ENCODE measurements at places on chromosomes 12 and 14.

DNA sequence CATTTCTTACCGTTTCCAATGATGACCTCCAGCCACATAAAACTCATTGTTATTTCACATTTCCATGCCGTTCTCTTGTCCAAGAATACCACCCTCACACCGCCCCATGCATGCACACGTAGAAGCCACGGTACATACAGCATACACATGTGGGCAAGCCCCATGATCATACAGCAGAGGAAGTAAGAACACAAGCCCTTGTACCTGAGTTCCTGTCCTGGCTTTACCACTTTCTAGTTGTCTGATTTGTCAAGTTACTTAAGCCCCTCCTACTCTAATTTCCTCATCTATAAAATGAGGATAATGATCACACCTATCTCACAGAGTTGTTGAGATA lies 59.9 kb downstream of the DUSP16 start:
- H3K27me3 ChIP-seq = no peaks in the 10 kb centered on the region
- H3K36me3 ChIP-seq = no peaks in the 10 kb centered on the region
- H3K4me1 ChIP-seq = peaks cover 53% of the 10 kb centered on the region
- H3K4me3 ChIP-seq = no peak overlapping the region

- DNase-seq = no peak
- no peak overlapping the region for H3K4me3 ChIP-seq
- peaks cover 12% of the 10 kb centered on the region for H3K4me1 ChIP-seq
- no peaks in the 10 kb centered on the region for H3K36me3 ChIP-seq
- H3K27ac ChIP-seq = no peak overlapping the region
Observed at GRCh38 chr14:61255968-61256367, 25.2 kb downstream of the TMEM30B start.

DNA sequence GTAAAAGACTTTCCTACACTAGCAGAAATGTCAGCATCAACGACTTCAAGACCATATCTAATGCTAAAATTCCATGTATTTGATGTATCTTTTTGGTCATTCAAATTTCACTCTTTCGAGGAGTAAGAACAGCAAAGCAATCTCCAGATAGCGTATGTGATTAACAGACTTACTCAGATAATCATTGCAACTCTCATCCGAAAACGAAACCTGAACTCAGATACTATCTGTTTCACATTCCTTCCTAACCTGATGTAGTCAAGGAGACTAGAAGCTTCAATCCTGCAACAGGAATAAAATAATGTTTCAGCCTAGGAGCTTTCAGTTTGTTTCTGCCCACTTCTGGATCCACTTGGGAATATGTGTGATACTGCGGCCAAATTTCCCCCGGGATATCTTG lies 286.3 kb downstream of the NUAK1 start:
- no peaks in the 10 kb centered on the region for H3K27me3 ChIP-seq
- DNase-seq = no peak
- no peak overlapping the region for H3K27ac ChIP-seq
- no peak overlapping the region for H3K4me3 ChIP-seq
- H3K36me3 ChIP-seq = no peaks in the 10 kb centered on the region

DNA sequence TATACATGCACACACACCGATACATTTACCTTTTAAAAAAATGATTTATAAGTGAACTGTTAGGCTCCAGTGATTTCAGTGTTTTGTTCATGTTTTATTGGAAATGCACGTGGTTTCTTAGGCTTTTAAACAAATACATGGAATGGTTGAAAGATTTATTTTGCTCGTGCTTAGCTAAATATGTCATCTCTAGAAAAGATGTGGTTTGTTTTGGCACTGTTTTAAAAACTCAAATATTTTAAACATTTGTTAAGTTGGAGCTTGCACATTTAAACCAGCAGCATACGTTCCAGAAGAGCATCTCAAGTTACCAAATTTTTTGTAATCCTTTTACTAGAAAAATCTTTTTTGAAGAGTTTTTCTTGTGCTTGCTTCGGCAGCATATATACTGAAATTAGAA lies 44.5 kb downstream of the FOXA1 start:
- no peaks in the 10 kb centered on the region for H3K27me3 ChIP-seq
- H3K36me3 ChIP-seq = no peaks in the 10 kb centered on the region
- no peak for DNase-seq
- no peak overlapping the region for H3K27ac ChIP-seq

DNA sequence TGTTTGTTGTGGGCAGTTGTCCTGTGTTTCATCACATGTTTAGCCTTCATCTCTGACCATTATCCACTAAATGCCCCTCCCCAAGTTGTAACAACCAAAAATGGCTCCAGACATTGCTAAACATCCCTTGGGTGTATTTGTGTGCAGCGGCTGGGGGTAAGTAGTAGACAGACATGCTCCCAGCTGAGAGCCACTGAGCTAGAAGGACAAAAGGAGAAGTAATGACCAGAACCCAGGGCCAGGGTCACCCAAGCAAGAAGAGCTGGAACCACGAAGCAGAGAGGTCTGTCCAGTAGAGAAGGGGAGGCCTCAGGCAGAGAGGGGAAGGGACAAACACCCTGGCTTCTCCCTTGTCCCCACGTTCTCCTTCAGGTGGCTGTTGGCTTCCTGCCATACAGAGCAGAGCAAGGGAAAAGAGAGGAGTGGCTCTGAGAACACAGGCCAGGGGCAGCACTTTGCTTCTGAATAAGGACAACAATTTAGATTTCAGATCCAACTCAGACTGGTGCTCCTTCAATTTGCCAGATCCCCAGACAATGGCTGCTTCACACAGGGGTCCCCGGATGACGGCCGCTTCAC lies 55.2 kb downstream of the NDUFA12 start:
- no peaks in the 10 kb centered on the region for H3K4me1 ChIP-seq
- no peak for DNase-seq
- H3K27me3 ChIP-seq = no peaks in the 10 kb centered on the region
- H3K4me3 ChIP-seq = no peak overlapping the region

DNA sequence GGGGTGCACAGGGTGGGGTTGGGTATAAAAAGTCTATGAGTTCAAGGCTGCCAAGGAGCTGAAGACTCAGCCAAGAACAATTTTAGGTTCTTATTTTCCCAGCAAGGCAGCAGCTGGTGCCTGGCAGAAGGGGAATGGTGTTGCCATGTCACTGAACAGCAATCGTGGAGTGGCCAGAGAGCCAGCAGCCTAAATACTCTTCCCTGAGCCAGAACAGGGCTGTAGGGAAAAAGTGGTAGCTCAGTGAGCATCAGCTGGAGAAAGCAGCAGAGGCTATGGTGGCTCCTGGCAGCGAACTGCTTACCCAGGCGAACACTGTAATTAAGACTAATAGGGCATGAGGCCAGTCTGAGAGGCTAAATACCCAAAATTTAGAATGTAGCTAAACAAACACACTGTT lies 334.9 kb downstream of the RMST start:
- DNase-seq = no peak
- no peak overlapping the region for H3K4me3 ChIP-seq
- H3K27me3 ChIP-seq = no peaks in the 10 kb centered on the region
- H3K4me1 ChIP-seq = peaks cover 9% of the 10 kb centered on the region
- no peaks in the 10 kb centered on the region for H3K36me3 ChIP-seq

DNA sequence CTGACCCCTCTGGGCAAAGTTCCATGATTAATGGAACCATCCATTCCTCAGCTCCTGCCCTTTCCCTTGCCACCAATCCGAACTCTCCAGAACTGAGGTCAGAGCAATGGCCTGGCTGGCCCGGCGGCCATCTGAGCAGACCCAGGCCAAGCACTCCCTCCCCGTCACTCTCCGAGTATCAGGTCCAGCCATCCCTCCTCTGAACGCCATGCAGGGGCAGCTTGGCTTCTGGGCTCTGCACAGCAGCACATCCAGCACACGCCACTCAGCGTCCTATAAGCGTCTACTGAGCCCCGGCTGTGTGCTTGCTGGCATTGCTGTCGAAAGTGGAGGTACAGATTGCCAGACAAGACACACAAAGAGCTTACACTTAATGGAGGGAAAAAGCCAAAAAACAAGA lies 34.3 kb upstream of the VWF start:
- H3K27ac ChIP-seq = no peak overlapping the region
- no peaks in the 10 kb centered on the region for H3K36me3 ChIP-seq
- DNase-seq = no peak

GRCh38 chr14:77031759-77032490 lies 3.4 kb upstream of the IRF2BPL start:
- no peak for DNase-seq
- peaks cover 54% of the 10 kb centered on the region for H3K4me1 ChIP-seq
- peak overlapping the region; percentile 99 for H3K27ac ChIP-seq
- no peaks in the 10 kb centered on the region for H3K36me3 ChIP-seq

- H3K36me3 ChIP-seq = no peaks in the 10 kb centered on the region
- H3K4me1 ChIP-seq = peaks cover 14% of the 10 kb centered on the region
- no peaks in the 10 kb centered on the region for H3K27me3 ChIP-seq
- H3K27ac ChIP-seq = no peak overlapping the region
Observed at GRCh38 chr14:53330441-53330840, 177.3 kb upstream of the DDHD1 start.

- no peak overlapping the region for H3K27ac ChIP-seq
- peak overlapping the region; percentile 68 for H3K4me3 ChIP-seq
- no peaks in the 10 kb centered on the region for H3K36me3 ChIP-seq
Observed at GRCh38 chr14:39268393-39268792, 34.7 kb downstream of the MIA2 start.

- H3K36me3 ChIP-seq = no peaks in the 10 kb centered on the region
- H3K4me3 ChIP-seq = no peak overlapping the region
- no peak overlapping the region for H3K27ac ChIP-seq
Observed at GRCh38 chr14:26163761-26164160, 434.1 kb downstream of the NOVA1 start.

DNA sequence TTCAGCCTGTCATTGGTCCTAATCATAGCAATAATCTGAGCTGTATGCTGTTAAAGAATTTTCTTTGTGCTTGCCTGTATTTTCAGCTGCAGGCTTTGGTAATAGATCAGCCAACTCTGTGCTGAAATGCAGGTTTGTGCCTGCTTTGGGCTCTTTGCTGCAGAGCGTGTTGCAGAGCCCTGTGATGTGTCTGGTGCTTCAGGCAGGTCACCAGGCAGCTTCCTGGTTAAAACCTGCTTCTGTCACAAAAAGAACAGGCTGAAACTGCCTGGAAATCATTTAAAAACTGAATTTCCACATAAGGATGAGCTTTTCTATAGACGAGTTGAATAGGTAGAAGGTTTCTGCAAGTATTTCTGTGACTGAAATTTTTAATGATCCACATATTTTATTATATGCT lies 3.1 kb downstream of the DIP2B start:
- no peaks in the 10 kb centered on the region for H3K36me3 ChIP-seq
- H3K27ac ChIP-seq = no peak overlapping the region
- H3K4me3 ChIP-seq = no peak overlapping the region
- H3K4me1 ChIP-seq = peaks cover 17% of the 10 kb centered on the region
- no peaks in the 10 kb centered on the region for H3K27me3 ChIP-seq

DNA sequence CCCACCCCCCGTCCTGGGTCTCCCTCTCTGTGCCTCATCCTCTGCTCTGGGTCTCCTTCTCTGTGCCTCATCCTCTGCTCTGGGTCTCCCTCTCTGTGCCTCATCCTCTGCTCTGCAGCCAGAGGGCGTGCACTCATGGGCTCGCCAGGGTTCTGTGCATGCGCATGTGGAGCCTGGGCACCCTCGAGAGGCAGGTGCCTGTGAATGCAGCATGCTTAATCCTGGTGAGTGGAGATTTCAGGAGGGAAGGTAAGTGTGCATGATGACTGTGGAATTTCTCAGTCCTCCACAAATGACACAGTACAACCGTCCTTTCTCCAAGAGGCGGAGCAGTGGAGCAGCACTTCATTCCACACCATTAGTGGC lies 65.2 kb downstream of the EP400 start:
- H3K4me3 ChIP-seq = no peak overlapping the region
- DNase-seq = peak; percentile 16
- H3K27ac ChIP-seq = no peak overlapping the region
- H3K36me3 ChIP-seq = peaks cover 22% of the 10 kb centered on the region

GRCh38 chr12:125125271-125125670 lies 60.0 kb downstream of the AACS start:
- no peaks in the 10 kb centered on the region for H3K4me1 ChIP-seq
- H3K27ac ChIP-seq = no peak overlapping the region
- DNase-seq = no peak
- H3K27me3 ChIP-seq = no peaks in the 10 kb centered on the region
- H3K36me3 ChIP-seq = peaks cover 5% of the 10 kb centered on the region

- no peaks in the 10 kb centered on the region for H3K27me3 ChIP-seq
- H3K27ac ChIP-seq = no peak overlapping the region
- H3K4me3 ChIP-seq = no peak overlapping the region
- H3K36me3 ChIP-seq = no peaks in the 10 kb centered on the region
- H3K4me1 ChIP-seq = peaks cover 10% of the 10 kb centered on the region
Observed at GRCh38 chr14:23512156-23512555, 39.4 kb downstream of the ZFHX2 start.

GRCh38 chr12:115078990-115079389 lies 395.0 kb upstream of the TBX3 start:
- no peak overlapping the region for H3K27ac ChIP-seq
- no peaks in the 10 kb centered on the region for H3K36me3 ChIP-seq
- no peak overlapping the region for H3K4me3 ChIP-seq
- DNase-seq = no peak
- no peaks in the 10 kb centered on the region for H3K27me3 ChIP-seq
- H3K4me1 ChIP-seq = no peaks in the 10 kb centered on the region

GRCh38 chr14:98819132-98819866 lies 452.7 kb downstream of the BCL11B start:
- peaks cover 23% of the 10 kb centered on the region for H3K4me1 ChIP-seq
- H3K36me3 ChIP-seq = no peaks in the 10 kb centered on the region
- peak overlapping the region; percentile 90 for H3K27ac ChIP-seq
- H3K4me3 ChIP-seq = peak overlapping the region; percentile 29

- no peaks in the 10 kb centered on the region for H3K36me3 ChIP-seq
- H3K27me3 ChIP-seq = no peaks in the 10 kb centered on the region
- no peak for DNase-seq
- H3K4me3 ChIP-seq = no peak overlapping the region
- no peak overlapping the region for H3K27ac ChIP-seq
- H3K4me1 ChIP-seq = no peaks in the 10 kb centered on the region
Observed at GRCh38 chr12:96635844-96636243, 146.5 kb downstream of the CFAP54 start.

DNA sequence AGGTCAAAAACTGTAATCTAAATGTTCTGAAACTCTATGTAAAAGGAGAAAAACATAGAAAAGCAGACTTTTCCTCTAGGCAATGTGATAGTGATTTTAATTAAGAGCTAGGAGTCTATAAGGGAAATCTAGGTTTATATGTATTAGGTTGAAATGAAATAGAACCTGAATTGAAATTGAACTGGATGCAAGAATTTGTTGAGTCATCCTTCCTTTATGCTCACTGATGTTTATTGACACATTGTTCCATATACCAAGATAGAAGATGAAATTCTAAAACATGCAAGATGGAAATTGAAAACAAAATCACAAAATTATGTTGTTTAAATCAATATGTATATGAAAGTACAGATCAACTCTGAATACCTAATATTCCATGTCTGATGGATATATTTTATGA lies 170.4 kb upstream of the FLRT2 start:
- DNase-seq = no peak
- H3K4me3 ChIP-seq = no peak overlapping the region
- no peaks in the 10 kb centered on the region for H3K4me1 ChIP-seq
- H3K27me3 ChIP-seq = no peaks in the 10 kb centered on the region
- H3K36me3 ChIP-seq = no peaks in the 10 kb centered on the region

GRCh38 chr12:65168681-65169319 lies 583 bp upstream of the LEMD3 start:
- no peaks in the 10 kb centered on the region for H3K36me3 ChIP-seq
- H3K27ac ChIP-seq = 0 out of 2 replicates have a peak overlapping the region, but pooled peaks have one; percentile 82
- H3K27me3 ChIP-seq = peaks cover 6% of the 10 kb centered on the region
- no peak for DNase-seq
